ENCODE measurements at places on chromosomes 7 and 10. TPM values are rescaled to one million over a fixed set of nuclear protein-coding genes. Genes with fewer than 3 reads are reported as not detected.

The SEMA3E gene
- total RNA-seq: 0.28 TPM

The OR2AE1 gene
- 0.09 TPM for total RNA-seq

The SLC16A12 gene
- total RNA-seq: 3.2 TPM

The UPK3B gene
- 0.27 TPM for total RNA-seq

The CSTF2T gene
- 20.8 TPM for total RNA-seq

The FXYD4 gene
- total RNA-seq: not detected

The PHKG1 gene
- total RNA-seq: 0.36 TPM

The CDK1 gene
- total RNA-seq: 40.9 TPM

The LRRN3 gene
- total RNA-seq: not detected

The AMPH gene
- total RNA-seq: 0.09 TPM

The BAG3 gene
- 12.4 TPM for total RNA-seq

The MUC12 gene
- total RNA-seq: not detected

The LRGUK gene
- 0.18 TPM for total RNA-seq

The ZPBP gene
- not detected for total RNA-seq

The PTPRZ1 gene
- 0.56 TPM for total RNA-seq

The SCART1 gene
- 1.3 TPM for total RNA-seq

The FAM25A gene
- total RNA-seq: not detected

The CALN1 gene
- not detected for total RNA-seq

The SLC29A3 gene
- 1.4 TPM for total RNA-seq

The CALCR gene
- not detected for total RNA-seq

The AP3M1 gene
- total RNA-seq: 29.9 TPM

The SORCS1 gene
- not detected for total RNA-seq

The SLC35G1 gene
- 2.5 TPM for total RNA-seq

Measured in endothelial cell of coronary artery (primary cell).